ENCODE measurements at places on chromosomes 5 and 9. TPM values are rescaled to one million over a fixed set of nuclear protein-coding genes. Genes with fewer than 3 reads are reported as not detected.

Gene ARHGEF37
- 1.4 TPM for total RNA-seq

Gene GARIN3
- not detected for total RNA-seq

Gene CARTPT
- total RNA-seq, result not detected

Gene FTMT
- not detected for total RNA-seq

Gene SNX24
- 1.6 TPM for total RNA-seq

Gene EIF4E1B
- not detected for total RNA-seq

Gene ABO
- not detected for total RNA-seq

Gene HTR1A
- total RNA-seq, result not detected

DNA sequence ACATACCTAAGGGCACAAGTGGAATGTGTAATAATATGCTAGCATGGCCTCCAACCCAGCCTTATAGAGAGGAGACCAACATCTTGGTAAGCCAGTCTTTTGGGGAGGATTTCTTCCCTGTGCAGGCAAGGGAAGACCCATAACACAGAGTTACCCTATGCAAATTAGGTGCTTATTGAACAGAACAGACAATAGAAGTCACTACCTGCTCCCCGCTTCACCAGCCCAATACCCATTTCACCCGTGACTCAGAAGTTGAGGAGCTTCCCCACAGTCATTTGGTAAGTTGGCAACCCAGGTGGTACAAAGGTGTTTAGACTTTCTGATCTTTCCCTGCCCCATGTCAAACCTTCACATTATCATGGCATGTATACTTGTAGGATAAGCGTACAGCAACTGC lies 44.6 kb downstream of the AOPEP start:
- no peak for DNase-seq

DNA sequence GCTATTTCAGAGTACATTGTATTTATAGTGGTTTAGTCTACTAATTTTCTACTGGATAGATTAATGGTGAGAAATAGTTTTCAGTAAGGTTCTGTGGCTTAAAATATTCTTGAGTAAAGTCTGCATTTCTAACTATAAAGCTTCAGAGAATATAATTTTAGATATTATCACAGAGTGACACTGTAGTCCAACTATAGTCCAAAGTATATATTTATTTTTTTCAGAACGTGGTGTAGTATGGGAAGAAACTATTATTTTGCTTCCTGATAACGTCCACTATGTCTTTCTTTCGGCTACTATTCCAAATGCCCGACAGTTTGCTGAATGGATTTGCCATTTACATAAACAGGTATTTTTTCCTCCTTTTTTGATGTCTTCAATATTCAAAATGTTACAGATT lies 35.3 kb downstream of the MTREX start:
- no peak for DNase-seq

DNA sequence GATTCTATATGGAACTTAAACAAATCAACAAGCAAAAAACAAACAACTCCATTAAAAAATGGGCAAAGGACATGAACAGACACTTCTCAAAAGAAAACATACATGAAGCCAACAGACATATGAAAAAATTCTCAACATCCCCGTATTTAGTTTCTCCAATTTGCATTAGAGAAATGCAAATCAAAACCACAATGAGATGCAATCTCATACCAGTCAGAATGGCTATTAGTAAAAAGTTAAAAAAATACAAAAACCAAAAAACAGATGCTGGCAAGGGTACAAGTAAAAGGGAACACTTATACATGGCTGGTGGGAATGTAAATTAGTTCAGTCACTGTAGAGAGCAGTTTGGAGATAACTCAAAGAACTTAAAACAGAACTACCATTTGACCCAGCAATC lies 342.1 kb upstream of the NUDT12 start:
- no peak for DNase-seq

DNA sequence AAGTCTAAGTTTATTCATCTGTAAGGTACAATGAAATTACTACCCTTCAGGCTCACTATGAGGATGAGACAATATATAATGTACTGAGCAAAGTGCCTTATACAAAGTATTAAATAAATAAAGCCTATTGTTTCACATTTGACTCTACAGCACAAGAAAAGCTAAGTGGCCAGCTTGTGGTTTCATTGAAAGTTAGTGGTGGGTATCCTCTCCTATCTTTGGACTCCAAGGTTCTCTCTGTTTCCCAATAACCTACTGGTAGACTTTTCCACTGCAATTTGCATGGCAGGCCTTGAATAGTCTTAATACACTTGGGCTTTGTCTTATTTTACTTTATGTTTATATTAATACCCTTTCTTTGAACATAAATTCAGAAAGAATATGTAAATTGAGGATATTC lies 262.7 kb downstream of the DEPDC1B start:
- DNase-seq, result no peak

GRCh38 chr9:109181284-109181683 lies 14.2 kb upstream of the FRRS1L start:
- DNase-seq, result peak; percentile 75

DNA sequence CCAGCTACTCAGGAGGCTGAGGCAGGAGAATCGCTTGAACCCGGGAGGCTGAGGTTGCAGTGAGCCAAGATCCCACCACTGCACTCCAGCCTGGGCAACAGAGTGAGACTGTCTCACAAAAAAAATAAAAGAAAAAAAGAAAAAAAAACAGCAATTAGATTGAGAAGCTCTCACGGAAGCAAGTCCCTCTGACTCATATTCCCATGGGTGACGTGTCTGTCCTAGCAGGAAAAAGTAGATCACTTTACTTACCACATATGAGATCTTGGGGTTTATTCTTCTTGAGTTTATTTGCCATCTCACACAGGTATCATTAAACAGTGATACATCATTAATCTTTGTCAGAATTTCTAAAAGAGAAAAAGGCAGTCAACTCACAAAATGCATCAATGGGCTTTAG lies 62.6 kb downstream of the SUSD1 start:
- DNase-seq, result no peak

GRCh38 chr9:94603259-94604160 lies 9.9 kb upstream of the FBP2 start:
- peak; percentile 74 for DNase-seq

DNA sequence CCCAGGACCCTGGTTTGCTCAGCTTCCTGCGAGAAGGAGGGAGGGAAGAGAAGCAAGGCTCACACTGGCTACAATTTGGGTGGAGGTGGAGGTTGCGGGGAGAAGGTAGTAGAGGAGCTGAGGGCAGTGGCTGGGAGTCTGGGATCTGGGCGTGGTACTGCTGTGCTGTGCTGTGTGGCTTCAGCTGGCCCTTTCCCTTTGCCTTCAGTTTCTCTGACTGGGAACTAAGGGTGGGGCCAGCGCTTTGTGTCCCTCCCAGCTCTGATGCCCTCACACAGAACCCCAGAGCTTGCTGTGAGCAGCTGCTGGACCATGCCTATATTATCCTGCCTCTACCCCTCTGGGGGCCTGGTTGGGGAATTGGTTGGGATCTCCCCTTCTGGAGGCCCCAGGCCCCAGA lies 60.9 kb downstream of the RGS3 start:
- DNase-seq, result no peak

DNA sequence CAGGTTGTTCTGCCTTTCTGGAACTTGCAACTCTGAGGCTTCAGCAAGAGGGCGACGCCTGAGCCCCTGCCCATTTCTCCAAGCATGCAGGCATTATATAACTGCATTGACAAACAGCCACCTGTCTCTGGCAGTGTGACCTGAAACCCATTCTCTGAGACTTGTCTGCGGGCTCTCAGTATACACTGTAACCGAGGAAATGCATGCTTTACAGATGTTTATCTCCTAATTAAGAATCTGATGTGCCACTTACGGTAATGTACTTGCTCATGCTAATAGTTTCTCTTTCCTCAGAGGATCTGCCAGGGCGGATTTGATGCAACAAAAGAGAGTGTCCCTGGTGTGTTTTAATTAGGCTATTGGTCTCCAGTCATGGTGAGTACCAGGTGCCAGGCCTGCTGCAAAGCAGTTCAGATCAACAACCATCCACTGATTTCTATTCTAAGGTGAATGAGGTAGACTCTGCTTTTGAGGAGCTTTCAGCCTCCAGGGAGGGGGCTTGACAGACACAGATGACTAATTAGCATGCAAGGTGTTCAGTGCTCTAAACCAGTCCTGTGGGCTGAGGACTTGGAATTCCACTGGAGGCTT lies 593.7 kb upstream of the KLF4 start:
- DNase-seq, result no peak

GRCh38 chr9:88182501-88182900 lies 44.2 kb upstream of the SPATA31C2 start:
- no peak for DNase-seq

DNA sequence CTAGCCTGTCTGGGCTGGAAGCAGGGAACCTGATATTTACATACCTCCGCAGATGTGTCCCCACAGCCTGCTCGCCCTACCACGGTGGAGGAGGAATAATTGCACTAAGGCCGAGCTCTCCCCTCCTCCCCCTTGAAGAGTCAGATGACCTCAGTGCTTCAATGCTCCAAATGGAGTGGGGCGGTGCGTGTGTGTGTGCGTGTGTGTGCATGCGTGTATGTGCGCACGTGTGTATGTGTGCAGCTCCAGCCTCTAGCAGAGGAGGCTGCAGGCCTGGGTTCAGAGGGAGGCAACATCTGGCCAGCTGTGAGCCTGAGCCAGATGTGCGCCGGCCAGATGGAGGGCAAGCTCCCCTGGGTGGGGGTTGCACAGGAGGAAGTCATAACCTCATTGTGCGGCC lies 90.5 kb downstream of the NRG2 start:
- DNase-seq, result no peak

GRCh38 chr9:101375546-101375945 lies 9.3 kb downstream of the BAAT start:
- no peak for DNase-seq

DNA sequence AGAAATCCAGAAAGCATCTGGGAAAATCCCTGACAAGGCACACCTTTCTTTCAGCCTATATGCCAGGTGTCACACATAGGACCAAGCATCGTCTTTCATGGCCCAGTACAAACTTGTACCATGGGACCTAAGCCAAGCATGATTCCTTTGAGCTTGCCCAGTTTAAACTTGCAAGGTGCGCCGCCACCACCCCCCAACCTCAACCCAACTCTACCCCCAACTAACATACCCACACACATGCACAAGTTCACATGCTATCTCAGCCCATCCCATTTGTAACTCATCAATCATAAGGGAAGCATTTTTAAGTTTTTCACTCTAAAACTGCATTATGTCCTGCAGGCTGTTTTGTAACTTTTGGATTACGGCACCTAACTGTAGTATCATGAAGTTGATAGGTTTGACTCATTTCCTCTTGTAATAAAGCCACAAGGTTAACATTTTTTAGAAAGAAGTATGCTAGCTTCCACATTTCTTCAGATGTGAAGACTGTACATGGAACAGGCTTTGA lies 145.9 kb upstream of the FST start:
- DNase-seq, result no peak

GRCh38 chr9:114682846-114683245 lies 854 bp upstream of the TEX48 start:
- DNase-seq, result no peak

DNA sequence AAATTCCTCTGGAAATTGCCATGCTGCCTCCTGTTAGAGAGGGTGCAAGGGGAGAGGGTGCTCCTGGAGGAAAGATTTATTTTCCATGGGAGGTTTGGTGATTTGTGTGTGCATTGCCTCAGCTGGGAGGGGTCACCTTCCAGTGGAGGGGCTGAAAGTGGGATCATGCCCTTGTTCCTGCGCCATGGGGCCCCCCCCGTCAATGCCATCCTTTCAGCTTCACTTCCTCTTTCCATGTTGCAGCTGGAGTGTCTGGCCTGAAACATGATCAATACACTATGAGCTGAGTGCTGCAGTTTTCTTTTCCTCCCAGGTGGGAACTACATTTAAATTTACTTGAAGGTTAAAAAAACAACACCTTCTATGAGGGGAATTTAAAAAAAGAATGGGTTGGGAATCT lies 176.8 kb downstream of the MELK start:
- no peak for DNase-seq

DNA sequence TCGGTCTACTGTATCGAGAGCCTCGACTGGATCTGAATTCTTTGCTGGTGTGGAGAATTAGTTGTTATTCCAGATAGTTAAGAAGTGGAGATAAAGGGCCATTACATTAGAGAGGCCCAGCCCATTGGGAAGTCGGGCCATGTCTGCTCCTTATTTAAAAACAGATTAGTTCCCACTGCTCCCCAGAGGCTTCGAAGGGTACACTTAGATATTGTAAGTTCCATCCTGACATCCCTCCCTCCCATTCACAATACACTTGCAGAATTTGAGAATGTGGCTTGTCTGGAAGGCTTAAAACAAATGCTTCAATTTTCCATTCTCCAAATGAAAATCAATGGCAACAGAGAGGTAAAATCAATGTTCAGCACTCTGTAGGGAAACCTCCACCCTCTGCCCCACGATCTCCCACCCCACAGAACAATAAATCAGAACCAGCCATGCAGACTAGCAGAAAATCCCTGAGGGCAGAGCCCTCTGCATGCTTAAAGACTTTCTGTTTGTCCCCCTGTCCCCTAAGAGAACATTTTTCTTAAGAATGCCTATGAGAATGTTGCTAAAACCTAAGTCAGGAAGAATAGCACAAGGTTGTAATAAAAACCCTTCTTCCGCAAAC lies 364.1 kb downstream of the SPOCK1 start:
- no peak for DNase-seq

- no peak for DNase-seq
Observed at GRCh38 chr5:109788596-109788995, 98.9 kb downstream of the MAN2A1 start.

DNA sequence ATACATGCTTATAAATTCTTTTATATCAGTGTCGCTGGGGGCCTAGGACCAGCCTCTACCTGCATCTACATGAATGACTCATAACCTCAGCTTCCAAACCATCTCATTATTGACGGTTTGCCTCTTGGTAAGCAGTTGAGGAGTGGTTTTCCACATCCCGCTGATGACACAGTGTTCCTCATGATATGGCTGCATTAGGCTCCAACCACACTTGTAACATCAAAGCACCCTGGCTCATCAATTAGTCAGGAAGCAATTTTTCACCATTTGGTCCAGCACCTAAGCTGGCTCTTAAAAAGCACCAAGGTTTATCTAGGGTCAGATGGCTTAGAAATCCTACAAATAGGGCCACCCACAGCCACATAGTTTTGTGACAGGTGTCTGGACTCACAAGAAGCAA lies 402.4 kb downstream of the ARHGEF28 start:
- no peak for DNase-seq

DNA sequence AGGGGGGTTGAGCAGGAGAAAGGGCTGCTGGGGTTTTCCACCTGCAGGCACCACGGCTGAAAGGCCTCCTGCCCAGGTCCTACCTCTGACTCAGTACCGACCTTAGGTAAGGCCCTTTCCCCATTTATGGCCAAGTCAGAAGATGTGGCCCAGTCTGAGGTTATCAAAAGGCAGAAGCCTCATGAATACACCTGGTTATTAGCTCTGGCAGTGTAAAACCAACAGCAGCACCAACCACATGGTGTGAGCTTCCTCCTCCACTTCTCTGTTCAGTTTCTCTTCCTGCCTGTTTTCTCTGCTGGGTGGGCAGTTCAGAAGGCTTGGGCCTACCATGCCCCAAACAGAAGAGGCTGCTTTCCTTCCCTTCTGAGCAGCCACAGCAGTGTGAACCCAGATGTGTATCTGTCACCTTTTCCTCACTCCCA lies 86.9 kb downstream of the UGCG start:
- DNase-seq, result peak; percentile 35
